ENCODE measurements at places on chromosomes 7 and 10.

- DNase-seq = no peak
Observed at GRCh38 chr10:116444527-116445142, 17.0 kb downstream of the PNLIPRP3 start.

- no peak for DNase-seq
Observed at GRCh38 chr10:47364366-47364765, 16.2 kb downstream of the RBP3 start.

DNA sequence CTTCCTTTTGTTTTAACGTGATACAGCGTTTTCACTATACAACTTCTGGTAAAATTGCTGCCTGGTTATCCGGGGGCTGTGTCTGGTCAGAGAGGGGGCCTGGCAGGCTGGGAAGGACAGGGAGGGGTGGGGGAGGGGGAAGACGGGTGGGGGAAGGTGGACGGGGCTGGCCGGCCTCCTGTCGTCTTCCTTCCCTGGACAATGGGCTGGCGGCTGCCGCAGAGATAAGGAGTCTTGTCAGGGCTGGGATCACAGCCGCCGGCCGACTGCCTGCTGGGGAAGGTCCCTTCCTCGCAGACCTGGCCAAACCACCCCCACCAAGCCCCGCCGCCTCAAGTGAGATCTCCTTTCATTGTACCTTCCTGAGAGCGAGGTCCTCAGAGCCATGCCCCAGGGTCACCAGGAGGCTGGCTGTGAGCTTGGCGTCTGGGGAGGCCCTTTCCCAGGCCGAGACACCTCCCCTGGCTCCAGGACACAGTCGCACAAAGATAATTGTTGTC lies 151.2 kb upstream of the TNRC18 start:
- DNase-seq = no peak

GRCh38 chr10:1362589-1363445 lies 306.6 kb downstream of the WDR37 start:
- no peak for DNase-seq

DNA sequence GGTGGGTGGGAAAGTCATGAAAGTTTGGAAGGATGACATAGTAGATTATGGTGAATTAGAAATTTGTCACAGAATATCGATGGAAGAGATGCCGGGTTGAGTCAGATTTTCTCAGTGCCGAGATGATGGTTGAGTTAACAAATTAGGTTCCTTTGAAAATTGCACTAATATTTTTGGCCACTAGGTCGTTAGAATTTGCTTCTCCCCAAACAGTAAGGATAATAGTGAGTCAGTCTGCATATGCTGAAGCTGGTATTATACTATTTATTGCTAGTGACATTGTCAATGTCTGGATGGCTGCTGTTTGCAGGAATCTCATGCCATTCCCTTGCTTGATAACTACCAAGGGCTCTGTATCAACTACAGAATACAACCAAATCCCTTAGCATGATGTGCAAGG lies 37.7 kb upstream of the MINDY3 start:
- no peak for DNase-seq

GRCh38 chr7:85104432-85105205 lies 82.2 kb downstream of the SEMA3D start:
- peak; percentile 22 for DNase-seq

DNA sequence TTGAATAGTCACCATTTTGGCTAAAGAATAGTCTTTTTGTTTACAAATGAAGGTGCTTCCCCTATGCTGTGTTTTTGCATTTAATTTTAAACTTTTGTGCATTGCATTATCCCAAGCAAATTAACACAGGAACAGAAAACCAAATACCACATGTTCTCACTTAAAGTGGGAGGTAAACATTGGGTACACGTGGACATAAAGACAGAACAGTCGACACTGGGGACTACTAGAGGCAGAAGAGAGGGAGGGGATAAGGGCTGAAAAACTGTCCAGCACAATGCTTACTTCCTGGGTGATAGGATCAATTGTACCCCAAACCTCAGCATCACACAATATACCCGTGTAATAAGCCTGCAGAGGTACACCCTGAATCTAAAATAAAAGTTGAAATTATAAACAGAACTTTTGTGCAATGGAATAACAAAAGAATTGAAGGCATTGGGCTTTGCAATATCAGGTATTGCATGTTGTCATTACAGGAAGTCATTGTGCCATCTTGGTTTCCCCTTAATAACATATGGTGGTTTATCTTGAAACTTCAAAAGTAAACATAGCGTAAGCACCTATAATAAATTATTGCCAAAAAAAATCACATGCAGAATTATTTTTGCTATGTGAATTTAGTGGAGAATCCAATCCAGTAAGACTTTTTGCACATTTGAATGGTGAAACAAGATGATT lies 16.1 kb downstream of the ADD3 start:
- no peak for DNase-seq

- no peak for DNase-seq
Observed at GRCh38 chr7:159119851-159120539, 24.7 kb downstream of the VIPR2 start.
